Inflammatory macrophage treated with lipopolysaccharide for 4 hours (primary cell): ENCODE measurements at places on chromosomes 3 and 15.

DNA sequence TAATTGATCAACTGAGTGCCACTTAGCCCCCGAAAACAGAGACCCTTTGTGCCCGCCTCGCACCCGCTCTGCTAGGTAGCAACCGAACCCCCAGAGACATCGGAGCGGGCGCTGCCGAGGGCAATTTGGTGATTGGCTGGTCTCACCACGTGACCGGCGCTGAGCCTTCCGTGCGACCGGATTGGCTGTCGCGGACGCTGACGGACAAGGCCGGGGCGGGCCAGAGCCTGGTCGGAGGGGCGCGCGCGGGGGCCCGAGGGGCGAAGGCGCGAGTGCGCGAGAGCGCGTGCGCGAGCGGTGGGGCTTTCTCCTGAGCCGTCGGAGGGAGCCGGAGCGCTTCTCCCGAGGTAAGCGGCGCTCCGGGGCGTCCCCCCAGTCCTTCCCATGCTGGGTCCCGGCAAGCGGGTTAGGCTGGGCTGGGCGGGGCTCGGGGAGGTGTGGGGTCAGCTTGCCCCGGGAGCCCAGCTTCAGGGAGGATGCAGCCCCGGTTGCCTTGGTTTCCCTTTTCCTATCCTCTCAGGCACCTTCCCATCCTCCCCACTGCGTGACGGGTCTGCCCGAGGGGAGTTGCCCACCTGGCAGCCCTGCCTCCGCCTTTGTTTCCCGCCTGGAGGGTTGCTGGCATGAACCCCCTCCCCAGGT, at the start of gene TMEM108:
Gene TMEM108 (plus strand): TSS at position 303 of the 642 bp plus-strand sequence.
- DNase-seq, result peak; percentile 24

DNA sequence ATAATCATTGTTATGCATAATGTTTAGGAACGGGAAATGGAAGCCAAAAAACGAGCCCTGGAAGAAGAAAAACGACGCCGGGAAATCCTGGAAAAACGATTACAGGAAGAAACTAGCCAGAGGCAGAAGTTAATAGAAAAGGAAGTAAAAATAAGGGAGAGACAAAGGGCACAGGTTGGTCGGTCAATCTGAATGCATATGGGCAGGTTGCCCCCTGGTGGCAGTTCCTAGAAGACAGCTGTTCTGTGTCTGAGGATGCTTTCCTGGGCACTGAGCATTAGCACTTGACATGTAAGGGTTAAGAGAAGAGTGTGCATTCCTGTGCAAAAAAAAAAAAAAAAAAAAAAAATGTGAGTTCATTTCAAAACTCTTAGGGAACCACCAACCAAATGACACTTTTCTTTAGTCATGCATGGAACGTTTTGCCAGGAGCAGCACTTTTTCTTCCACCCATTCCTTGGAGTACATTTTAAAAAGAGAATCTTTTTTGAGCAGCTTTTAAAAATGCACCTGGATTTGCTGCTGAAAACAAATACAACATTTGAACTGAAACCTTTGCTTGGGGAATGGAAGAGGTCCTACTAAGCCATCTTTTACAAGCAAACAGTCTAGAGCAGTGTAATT, 11.1 kb upstream of the ABHD10 start:
- DNase-seq, result peak; percentile 81

GRCh38 chr15:52018693-52019393, at the start of gene MAPK6:
TSS of gene MAPK6 (plus strand) at chr15:52019219. CDS start at chr15:52046461, 27,242 bp downstream.
- DNase-seq, result peak; percentile 95

GRCh38 chr3:129233538-129233937, 15.9 kb upstream of the COPG1 start:
- DNase-seq, result peak; percentile 97

DNA sequence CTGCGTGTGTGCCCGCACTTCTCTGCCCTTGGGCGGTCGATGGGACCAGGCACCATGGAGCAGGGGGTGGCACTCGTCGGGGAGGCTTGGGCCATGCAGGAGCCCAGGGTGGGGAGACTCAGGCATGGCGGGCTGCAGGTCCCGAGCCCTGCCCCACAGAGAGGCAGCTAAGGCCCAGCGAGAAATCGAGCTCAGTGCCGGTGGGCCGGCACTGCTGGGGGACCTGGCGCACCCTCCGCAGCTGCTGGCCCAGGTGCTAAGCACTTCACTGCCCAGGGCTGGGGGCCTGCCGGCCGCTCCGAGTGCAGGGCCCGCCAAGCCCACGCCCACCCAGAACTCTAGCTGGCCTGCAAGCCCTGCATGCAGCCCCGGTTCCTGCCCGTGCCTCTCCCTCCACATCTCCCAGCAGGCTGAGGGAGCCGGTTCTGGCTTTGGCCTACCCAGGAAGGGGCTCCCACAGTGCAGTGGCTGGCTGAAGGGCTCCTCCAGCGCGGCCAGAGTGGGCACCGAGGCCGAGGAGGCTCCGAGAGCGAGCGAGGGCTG, 553 bp upstream of the RTP4 start:
- no peak for DNase-seq

DNA sequence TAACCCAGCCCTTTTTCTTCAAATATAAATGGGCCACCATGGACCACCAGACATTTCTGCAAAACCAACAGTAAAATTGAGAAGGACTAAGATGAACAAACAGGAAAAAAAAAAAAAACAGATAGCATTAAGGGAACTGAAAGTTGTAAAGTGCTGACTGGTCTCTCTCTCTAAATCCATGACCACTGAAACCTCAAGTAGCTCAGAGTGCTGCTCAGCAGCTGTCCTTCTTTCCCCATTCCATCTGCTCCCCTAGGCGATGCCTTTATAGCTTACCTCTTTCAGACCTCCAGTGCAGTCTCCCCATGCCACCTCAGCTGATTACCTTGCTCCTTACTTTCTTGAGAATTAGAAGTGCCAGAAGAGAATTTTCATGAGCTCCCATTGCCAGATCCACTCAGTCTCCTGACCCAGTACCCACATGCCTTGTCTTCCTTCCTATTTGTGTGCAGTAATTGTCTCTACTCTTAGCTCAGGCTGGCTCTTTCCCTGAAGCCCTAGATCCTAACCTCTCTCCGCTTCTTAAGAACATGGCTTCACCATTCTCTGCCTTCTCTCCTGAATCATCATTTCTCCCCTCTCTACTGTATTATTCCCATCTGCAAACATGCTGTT, 23.9 kb upstream of the XIRP1 start:
- DNase-seq, result peak; percentile 84

DNA sequence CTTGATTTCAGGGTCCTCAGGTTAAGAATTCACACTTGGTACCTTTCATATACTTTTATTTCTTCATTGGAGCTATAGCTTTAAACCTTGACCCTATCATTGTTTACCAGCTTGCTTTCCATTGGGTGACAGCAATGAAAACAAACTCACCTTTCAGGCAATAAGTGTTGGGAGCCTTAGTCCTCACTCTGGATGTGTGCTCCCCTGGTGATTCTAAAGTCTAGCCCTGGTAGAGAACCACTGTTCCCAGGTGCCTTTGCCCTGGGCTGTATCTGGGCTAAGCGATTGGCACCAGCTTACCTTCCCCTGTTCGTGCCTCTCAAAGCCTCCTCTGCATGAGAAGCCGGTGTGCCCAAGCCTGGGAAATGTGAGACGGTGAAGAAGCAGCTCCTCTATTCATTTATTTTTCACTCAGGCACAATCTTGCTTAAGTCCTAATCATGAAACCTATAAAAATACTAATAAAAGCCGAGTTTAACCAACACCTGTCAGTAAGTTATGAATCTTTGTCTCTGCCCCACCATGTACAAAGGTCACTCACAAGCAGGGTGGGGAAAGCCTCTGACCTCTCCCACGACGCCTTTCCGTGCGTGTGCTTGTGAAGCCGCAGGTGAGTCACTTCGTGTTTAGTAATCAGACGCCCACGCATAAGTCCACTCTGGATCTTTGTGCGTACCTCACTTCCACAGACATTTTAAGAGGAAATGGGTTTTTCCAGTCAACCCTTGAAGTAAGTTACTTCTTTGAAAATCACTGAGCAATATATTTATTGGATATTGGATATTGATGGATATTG, 12.8 kb upstream of the ARRDC4 start:
- peak; percentile 50 for DNase-seq

DNA sequence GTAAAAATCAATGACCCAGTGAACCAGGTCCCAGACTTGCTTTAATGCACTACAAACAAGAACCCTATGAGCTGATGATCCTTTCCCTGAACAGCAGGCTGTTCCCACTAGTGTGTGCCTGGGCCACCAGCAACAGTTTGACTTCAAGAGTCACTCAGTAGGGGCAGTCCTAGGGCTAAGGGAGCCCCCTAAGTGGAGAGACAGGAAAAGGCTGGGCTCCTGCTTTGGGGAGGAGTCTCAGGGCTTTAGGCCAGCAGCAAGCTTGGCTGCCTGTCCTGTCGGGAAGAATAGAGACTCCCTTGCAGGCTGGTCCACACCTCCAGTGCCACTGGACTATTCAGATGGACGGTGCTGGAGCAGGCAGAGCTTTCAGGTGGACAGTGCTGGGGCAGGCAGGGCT, 29.4 kb upstream of the ADCY5 start:
- DNase-seq, result no peak

DNA sequence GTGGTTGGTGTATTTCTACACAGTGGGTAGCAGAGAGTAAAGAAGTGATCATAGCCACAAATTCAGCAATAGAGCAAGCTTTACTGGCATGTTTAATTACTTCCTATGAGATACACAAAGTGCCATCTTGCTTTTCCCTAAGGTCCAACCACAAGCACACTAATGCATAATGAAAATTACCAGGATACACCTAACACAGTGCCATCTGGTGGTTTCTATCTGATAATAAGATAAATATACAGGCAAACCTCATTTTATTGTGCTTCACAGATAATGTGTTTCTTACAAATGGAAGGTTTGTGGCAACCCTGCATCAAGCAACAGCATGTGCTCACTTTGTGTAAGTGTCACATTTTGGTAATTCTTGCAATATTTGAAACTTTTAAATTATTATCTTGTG, 223.0 kb downstream of the NSUN3 start:
- no peak for DNase-seq

DNA sequence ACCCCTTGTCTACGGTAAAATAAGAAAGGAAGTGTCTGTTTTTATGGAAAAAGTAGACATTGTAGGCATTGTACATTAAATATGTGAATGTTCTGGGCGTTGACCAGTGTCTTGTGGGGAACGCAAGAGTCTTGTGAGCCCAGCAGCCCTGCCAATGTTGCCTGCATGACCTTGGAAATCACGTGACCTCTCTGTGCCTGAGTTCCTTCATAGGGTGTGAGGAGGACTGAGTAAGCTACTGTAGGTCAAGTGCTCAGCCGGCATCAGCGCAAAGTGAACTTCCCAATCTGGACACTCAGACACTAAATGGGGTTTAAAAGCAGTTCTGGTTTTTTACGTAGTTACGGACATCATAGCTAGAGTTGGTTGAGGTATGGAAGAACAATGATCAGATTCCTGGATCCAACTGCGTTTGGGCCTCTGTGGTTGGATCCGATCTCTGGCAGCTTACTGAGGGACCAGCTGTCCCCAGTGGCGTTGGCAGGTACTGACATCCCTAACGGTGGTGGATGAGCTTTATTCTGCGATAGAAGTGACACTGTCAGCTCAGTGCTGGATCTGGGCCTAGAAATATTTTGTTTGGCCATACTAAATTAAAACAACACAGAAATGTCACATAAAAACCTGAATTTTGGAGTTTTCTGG, 63.8 kb downstream of the SPSB4 start:
- DNase-seq, result no peak

DNA sequence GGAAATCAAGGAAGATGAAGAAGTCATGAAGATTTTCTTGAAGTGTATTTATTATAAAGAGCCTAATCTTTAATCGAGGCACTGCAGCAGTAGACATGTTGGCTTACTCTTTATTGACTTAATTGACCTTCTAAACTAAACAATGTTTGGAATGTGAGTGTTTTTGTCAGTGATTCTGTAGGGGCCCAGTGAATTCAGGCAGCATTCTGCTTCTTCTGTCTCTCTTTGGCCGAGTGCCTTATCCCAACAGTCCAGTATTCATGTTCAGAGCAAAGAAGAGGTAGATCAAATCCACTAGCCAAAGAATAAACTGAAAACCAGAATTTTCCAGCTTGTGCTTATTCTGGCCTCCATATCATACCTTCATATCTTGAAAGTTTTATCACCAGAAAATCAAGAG, 55.7 kb downstream of the RLBP1 start:
- DNase-seq, result no peak

- DNase-seq, result peak; percentile 25
These were observed 14.2 kb downstream of the BAHD1 start for GRCh38 chr15:40454904-40455391.

DNA sequence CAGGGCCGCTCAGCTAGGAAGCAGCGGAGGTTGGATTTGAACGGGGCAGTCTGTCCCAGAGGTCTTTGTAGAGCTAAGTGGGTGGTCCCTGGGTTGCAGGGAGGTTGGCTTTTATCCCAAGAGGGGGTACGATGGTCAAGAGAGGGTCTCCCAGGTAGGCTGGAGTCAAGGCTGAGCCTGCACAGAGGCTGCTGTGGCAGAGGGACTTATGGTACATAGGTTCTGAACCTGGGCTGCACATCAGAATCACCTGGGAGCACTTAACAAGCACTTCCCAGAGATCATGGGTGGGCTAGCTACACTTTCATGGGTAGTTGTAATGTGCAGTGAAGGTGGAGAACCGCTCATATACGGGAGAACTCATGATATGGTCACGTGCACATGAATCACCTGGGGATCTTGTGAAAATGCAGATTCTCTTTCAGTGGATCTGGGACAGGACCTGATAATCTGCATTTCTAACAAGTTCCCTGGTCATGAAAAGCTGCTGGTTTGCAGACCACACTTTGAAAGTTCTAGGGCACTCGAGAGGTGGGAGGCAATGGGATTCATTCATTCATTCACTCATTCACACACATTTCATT, 2.9 kb upstream of the RASGRF1 start:
- DNase-seq, result no peak

- no peak for DNase-seq
These were observed 70.3 kb downstream of the MYLK start for GRCh38 chr3:123813876-123814275.

DNA sequence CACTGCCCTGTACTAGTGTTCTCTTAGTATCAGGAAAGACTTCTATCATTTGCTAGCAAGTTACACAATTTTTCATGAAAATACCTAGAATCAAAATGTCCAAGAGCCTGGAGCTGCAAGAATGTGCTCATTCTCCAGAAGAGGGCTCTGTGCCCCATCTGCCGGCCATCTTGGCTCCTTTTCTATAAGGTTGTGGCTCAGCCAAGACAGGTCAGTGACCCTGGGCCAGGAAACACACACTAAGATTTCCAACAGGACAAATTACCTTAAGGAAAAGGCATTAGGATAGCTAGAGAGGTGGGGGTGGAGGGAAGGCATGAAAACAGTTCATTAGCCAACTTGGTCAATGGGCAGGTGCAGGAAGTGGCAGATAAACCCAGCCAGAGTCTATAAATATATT, 20.7 kb downstream of the TIMP4 start:
- DNase-seq, result peak; percentile 46
